Renal cortex interstitium (tissue), 15 donors: ENCODE measurements at places on chromosomes 16 and 17. TPM values are rescaled to one million over a fixed set of nuclear protein-coding genes. Genes with fewer than 3 reads are reported as not detected.

DNA sequence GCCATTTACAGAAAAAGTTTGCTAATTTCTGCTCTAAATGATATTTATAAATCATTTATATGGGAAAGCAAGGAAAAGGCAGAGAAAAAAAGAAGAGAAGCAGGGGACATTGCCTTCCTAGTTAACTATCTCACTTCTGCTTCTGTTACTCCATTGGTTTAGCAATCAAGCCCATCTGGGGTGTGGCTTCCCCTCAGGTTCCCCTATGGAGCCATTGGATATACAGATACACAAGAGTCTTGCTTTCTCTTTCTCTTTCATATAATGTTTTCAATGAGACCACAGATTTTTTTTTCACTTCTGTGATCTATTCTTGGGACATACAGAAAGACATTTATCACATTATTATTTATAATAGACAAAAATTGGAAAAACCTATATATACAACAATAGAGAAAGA is 105.6 kb upstream of the TOM1L1 start:
- DNase-seq = no peak

DNA sequence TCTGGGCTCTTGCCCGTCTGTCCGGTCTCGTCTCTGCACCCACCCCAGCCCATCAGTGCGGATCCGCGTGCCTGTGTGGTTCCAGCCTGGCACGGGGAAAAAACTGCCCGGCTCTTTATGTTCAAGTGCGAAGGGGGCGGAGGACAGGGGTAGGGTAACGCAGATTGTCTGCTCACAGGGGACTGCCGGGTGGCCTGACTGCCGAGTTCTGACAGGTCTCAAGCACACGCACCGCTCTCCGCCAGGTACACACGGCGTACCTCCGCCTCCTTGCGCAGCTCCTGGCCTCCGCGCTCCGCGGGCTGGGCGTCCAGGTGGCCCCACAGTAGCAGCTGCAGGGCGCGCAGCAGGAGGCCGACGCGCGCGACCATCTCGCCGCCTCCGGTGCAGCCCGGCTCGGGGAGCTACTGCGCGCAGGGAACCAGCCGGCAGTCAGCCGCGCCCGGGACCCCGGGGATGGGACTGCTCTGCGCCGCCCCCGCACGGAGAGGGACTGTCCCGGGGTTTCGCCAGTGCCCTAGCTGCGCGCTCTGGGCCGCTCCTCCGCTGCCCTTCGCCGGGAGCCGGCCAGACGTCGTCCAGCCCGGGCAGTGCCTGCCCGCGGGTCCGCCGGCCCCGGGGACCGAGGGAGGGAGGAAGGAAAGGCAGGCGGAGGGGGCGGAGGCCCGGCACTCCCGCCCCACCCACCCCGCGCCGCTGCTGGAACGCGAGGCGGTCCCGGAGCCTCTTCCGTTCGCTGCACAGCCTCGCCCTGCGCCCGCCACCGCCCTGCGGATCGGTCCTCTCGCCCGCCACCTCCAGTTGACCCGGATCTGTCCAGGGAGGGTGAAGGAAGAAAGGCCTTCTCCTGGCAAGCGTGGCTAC is at the start of gene MMP28:
Gene MMP28 (minus strand): TSS at position 635 of the 864 bp plus-strand sequence. CDS start 264 bp downstream, at position 371.
- no peak for DNase-seq

- DNase-seq = no peak
Measured at GRCh38 chr17:75260641-75261335, 618 bp downstream of the GGA3 start.

DNA sequence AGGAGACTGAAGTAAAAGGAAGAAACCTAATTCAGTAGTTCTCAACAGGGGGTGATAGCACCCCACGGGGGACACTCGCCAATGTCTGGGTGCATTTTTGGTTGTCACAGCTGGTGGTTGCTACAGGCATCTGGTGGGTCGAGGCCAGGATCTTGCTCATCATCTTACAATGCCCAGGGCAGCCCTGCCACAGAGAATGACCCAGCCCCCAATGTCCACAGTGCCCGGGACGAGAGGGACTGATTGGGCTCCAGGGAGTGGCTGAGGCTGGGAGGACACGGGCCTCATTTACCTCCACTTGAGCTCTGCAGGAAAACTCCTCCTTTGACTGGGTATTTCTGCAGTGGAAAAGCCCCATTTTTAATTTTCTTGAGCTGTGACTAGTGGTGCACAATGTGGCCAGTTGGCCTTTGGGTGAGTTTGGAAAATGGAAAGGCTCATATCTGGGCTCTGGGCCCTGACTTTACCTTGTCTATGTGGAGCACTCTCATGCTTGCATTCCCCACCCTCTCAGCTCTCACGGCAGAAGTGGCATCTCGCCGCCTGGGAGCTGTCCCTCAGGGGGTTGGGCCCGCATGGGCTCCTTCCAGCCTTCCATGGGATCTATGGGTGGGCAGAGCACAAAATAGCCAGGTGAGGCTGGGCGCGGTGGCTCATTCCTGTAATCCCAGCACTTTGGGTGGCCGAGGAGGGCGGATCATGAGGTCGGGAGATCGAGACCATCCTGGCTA is 37.7 kb upstream of the IRF8 start:
- no peak for DNase-seq

DNA sequence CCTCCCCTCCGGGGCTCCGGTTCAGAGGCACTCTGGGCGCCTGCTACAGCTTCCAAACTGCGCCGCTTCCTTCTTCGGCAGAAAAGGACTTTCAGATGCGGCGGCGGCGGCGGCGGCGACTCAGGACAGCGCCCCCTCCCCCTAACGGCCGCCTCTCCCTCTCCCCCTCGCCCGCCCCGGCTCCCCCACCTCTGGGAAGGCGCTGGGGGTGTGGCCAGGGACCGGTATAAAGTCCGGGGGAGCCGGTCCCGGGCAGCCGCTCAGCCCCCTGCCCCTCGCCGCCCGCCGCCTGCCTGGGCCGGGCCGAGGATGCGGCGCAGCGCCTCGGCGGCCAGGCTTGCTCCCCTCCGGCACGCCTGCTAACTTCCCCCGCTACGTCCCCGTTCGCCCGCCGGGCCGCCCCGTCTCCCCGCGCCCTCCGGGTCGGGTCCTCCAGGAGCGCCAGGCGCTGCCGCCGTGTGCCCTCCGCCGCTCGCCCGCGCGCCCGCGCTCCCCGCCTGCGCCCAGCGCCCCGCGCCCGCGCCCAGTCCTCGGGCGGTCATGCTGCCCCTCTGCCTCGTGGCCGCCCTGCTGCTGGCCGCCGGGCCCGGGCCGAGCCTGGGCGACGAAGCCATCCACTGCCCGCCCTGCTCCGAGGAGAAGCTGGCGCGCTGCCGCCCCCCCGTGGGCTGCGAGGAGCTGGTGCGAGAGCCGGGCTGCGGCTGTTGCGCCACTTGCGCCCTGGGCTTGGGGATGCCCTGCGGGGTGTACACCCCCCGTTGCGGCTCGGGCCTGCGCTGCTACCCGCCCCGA is at the start of gene IGFBP4:
Gene IGFBP4 (plus strand): TSS at position 255 of the 792 bp plus-strand sequence. CDS start 286 bp downstream, at position 541.
- DNase-seq = peak; percentile 76

DNA sequence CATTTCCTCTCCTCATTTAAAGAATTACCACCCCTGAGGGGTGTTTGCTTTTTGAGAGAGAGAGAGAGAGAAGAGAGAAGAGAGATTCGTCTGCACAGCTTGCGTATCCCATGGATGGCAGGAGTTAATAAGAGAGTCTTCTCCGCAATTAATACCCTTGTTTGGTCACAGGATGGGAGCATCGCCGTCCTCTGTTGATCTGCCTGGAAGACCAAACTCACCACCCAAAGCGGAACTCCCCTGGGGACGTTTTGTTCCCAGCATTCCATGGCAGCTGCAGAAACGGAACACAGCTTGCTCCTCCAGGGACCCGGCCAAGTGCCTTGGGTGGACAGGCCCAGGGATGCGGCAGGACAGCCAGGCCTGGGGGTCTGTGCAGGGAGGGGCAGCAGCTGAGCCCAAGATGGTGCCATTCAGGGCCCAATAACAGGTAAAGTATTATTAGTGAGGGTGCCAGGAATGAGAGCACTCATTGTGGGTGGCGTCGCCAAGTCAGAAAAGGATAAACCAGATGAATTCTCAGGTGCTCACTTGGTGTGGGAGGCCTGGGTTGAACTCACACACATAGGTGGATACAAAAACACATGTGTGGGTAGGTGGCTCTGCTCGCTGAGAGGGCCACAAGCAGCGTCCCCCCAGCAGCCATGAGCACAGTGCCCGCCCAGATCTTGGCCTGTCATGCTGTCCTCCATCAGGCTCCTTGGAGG is 83.1 kb downstream of the NT5M start:
- no peak for DNase-seq

DNA sequence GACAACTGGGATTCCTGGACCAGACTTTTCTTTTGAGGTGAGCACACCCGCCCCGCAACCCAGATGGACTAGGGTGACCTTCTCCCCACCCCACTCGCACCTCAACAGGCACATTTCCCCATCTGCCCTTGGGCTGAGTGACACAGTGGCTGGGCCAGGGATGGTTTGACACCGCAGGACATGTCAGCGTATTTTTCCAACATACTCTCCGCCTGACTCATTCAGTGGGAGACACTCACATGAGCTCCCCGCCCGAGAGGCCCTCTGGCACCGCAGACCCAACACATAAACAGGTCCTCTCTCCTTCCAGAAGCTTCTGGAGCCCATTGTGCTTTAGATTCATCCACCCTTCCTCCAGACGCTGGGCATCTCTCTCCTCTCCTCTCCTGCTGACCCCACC is 69.4 kb downstream of the ZDHHC7 start:
- no peak for DNase-seq

DNA sequence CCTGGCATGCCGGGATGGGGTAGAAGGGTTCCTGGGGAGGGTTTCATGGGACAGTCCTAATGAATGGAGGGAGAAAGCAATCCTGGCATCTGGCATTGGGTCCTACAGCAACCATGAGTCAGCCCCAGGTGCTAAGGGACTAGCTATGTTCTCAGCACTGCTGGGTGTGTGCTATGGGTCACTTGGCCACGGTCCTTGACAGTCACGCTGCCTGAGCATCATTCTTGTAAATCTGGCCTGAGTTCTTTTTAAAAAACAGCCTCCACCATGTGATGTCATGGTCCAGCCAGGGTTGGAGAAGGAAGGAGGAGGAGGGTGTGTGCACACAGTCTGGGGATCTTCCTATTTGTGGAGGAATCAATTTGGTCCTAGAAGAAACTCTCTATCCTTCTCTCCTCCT is 6.2 kb upstream of the RAMP2 start:
- DNase-seq = no peak

- no peak for DNase-seq
Measured at GRCh38 chr16:72783716-72784318, 264.1 kb downstream of the ZFHX3 start.

DNA sequence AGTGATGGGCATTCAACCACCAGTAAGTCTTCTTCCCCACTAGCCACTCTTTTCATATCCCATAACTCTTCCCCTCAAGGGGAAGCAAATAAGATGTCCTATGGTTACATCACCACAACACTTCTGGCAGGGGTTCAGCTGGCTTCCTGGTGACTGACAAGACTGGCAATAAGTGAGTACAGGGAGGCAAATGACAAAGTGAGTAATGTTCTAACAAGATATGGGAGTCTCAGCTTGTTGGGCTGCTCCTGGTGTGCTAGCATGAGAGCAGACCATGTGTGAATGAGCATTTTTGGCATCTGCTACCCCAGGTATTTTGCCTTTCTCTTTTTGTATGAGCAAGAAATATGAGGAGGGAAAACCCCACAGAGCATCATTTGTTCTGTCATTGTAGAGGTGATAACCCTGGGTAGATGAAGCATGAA is 9.9 kb downstream of the TMIGD1 start:
- no peak for DNase-seq

- no peak for DNase-seq
Measured at GRCh38 chr16:15974057-15974456, 24.6 kb downstream of the ABCC1 start.

DNA sequence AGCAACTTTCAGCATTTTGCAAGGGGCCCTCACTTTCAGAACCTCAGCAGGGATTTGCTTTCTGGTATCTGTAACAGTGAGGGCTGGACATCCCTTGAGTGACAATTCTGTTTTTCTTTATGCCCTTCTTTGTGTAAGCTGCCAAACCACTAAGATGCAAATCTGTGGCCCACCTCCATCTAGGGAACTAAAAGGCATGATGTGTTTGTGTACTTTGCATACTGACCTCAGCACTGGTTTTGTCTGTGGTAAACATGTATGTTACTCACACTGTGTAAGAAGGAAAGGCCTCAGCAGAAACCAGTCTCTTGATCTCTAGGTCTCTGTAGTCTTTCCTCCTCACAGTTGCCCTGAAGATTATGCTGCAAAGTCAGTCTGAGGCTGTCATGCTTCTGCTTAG is 396.6 kb upstream of the DYNLRB2 start:
- no peak for DNase-seq

- DNase-seq = no peak
Measured at GRCh38 chr17:671076-671762, 43.4 kb downstream of the VPS53 start.

GRCh38 chr17:43942051-43942685 is at the start of gene PPY:
Gene PPY, minus strand, starts transcription at chr17:43942476. Its CDS starts 822 bp downstream, at chr17:43941654.
- no peak for DNase-seq

DNA sequence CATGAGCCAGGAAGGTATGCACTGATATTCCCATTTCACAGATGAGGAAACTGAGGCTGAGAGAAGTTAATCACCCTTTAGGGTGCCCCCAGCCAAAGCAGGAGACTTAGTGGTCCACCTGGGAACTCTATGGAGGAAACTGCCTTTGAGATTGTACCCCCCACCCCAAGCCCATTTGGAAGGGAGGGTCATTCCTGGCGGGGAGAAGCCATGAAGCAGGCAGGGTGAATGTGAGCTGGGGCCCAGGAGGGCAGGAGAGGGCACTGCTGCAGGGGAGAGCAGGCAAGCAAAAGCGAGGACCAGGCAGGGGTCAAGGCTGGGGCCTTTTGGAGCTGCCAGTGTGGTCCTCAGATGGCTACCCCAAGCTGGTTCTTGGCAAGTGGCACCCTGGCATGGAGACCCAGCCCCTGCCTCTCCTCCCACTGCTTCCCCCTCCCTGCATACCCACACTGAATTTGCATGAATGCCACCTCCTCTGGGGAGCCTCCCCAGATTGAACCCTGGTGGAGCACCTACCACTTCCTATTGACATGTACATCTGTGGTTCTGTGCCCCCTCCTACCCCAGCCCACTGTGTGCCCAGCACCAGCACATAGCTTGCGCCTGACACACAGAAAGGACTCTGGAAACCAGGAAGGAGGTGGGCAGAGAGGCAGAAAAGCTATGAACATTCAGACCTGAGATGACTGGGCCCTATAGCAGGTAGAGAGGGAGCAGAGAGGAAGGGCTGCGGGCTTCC is 965 bp upstream of the TMC6 start:
- no peak for DNase-seq

- DNase-seq = no peak
Measured at GRCh38 chr17:47205419-47205963, 3.7 kb upstream of the MYL4 start.

GRCh38 chr16:85882181-85882810 is 16.7 kb upstream of the IRF8 start:
- no peak for DNase-seq

CCDC200 gene
- polyA plus RNA-seq = 12.3 TPM

ADGRG3 gene
- polyA plus RNA-seq = 0.48 TPM

USP22 gene
- 202 TPM for polyA plus RNA-seq

SLC5A11 gene
- 5.1 TPM for polyA plus RNA-seq

NOD2 gene
- polyA plus RNA-seq = 0.57 TPM

FOXJ1 gene
- polyA plus RNA-seq = 23.6 TPM

ZP2 gene
- 0.12 TPM for polyA plus RNA-seq

WNK4 gene
- polyA plus RNA-seq = 7.8 TPM

GNAO1 gene
- 6.9 TPM for polyA plus RNA-seq

CCL8 gene
- polyA plus RNA-seq = not detected

TSPAN10 gene
- 6.6 TPM for polyA plus RNA-seq
